ENCODE measurements at places on chromosomes 4 and X.

GRCh38 chr4:188121530-188121929, 12.1 kb upstream of the TRIML2 start:
- no peak for DNase-seq

- no peak for DNase-seq
These were observed 106.7 kb downstream of the GPM6A start for GRCh38 chr4:175705407-175705806.

GRCh38 chr4:136002316-136002715, 1530.0 kb downstream of the PCDH18 start:
- no peak for DNase-seq

GRCh38 chr4:61210186-61210939, 10.2 kb downstream of the ADGRL3 start:
- DNase-seq: no peak

- no peak for DNase-seq
These were observed 197.3 kb downstream of the CFAP299 start for GRCh38 chr4:80532674-80533333.

Data from esophagus muscularis mucosa (tissue), 4 donors.